Mononuclear cell (primary cell): ENCODE measurements at places on chromosomes 16 and 17. TPM values are rescaled to one million over a fixed set of nuclear protein-coding genes. Genes with fewer than 3 reads are reported as not detected.

The SECTM1 gene
- 49.5 TPM for total RNA-seq

The HS3ST3A1 gene
- 1.7 TPM for total RNA-seq

The DRC3 gene
- total RNA-seq: not detected

The CNGB1 gene
- not detected for total RNA-seq

The TMEM100 gene
- total RNA-seq: not detected

The RNF135 gene
- total RNA-seq: 14.1 TPM

The PSME3IP1 gene
- 75.2 TPM for total RNA-seq

The KRT31 gene
- total RNA-seq: not detected

The KRT24 gene
- not detected for total RNA-seq

The SPATA32 gene
- 0.10 TPM for total RNA-seq

The RAB37 gene
- total RNA-seq: 21.8 TPM

The APPBP2 gene
- total RNA-seq: 21.2 TPM

The NDRG4 gene
- total RNA-seq: 0.94 TPM

The PRSS53 gene
- total RNA-seq: 1.0 TPM

The SPN gene
- 29.7 TPM for total RNA-seq

The WSB1 gene
- 102 TPM for total RNA-seq

The CES3 gene
- total RNA-seq: 0.63 TPM

The TVP23B gene
- 51.6 TPM for total RNA-seq

The CLDN7 gene
- 0.10 TPM for total RNA-seq

The NEUROD2 gene
- total RNA-seq: under 0.01 TPM

The PDIA2 gene
- not detected for total RNA-seq

The PPP1R1B gene
- not detected for total RNA-seq

The ZKSCAN2 gene
- total RNA-seq: 6.0 TPM

The CHST5 gene
- under 0.01 TPM for total RNA-seq

The ADORA2B gene
- 2.2 TPM for total RNA-seq

The KRTAP3-1 gene
- total RNA-seq: not detected

The CDH16 gene
- not detected for total RNA-seq

The CHST4 gene
- not detected for total RNA-seq

The CMTM2 gene
- 0.52 TPM for total RNA-seq

The FSCN2 gene
- total RNA-seq: 0.52 TPM

The ATP1B2 gene
- total RNA-seq: not detected

The TUBB3 gene
- 0.21 TPM for total RNA-seq

The CNTD1 gene
- total RNA-seq: not detected

The CALB2 gene
- not detected for total RNA-seq

The WFDC1 gene
- total RNA-seq: 0.10 TPM

The PPP1R27 gene
- total RNA-seq: not detected

The NPIPA7 gene
- total RNA-seq: not detected

The LGALS9B gene
- total RNA-seq: 0.52 TPM

The NECAB2 gene
- total RNA-seq: not detected

The TEX14 gene
- total RNA-seq: 0.31 TPM

The FOXC2 gene
- total RNA-seq: not detected

The SBK1 gene
- total RNA-seq: 3.7 TPM

The NPW gene
- total RNA-seq: not detected

The SNAI3 gene
- total RNA-seq: 6.0 TPM

The GEMIN4 gene
- 10.0 TPM for total RNA-seq

The TAC4 gene
- total RNA-seq: not detected

The TAOK2 gene
- total RNA-seq: 10.5 TPM

The STH gene
- not detected for total RNA-seq

The CCL17 gene
- total RNA-seq: not detected

The SYCE1L gene
- 0.52 TPM for total RNA-seq

The TNK1 gene
- total RNA-seq: 5.5 TPM

The CBX4 gene
- 77.2 TPM for total RNA-seq

The NRN1L gene
- total RNA-seq: not detected
